ENCODE measurements at places on chromosomes 7 and 10.

DNA sequence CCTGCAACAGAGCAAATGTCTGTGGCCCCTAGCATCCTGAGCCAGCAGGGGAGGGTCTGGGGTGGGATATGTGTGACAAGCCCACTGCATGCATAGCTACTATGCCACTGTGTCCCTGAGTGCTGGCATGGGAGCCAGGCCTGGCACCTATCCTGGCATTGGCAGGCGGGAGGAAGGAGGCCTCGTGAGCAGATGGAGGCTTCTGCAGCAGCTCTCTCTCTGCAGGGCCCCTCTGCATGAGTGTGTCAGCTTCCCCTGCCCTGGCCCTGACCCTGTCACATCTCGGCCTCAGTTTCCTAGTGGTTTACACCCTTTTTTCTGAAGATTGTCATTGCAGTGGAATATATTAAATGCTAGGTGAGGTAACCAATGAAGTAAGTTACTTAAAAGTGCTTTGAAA, 13.1 kb upstream of the IMPDH1 start:
- DNase-seq, result peak; percentile 62

DNA sequence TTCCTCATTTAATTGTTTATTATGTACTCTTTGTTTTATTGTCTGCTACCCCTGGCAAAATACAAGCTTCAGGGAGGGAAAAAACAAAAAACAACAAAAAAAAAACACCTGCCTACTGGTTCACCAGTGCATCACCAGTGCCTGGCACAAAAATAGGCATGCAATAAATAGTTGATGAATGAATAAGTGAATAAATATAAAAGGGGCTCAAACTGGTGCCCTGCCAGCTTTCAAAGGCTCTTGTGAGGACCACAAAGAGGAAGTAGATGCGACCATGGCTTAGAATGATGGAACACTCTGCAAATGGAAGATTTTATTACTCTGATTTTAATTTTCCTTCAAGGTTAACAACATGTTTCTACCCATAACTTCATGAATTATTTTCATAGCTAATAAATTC, 213.0 kb upstream of the INHBA start:
- DNase-seq, result no peak

- DNase-seq, result no peak
These were observed 2.2 kb downstream of the MAP3K8 start for GRCh38 chr10:30436191-30436611.

GRCh38 chr7:139488810-139489209, 5.3 kb upstream of the KLRG2 start:
- DNase-seq, result no peak

GRCh38 chr7:33868166-33868565, 37.2 kb upstream of the BMPER start:
- no peak for DNase-seq

DNA sequence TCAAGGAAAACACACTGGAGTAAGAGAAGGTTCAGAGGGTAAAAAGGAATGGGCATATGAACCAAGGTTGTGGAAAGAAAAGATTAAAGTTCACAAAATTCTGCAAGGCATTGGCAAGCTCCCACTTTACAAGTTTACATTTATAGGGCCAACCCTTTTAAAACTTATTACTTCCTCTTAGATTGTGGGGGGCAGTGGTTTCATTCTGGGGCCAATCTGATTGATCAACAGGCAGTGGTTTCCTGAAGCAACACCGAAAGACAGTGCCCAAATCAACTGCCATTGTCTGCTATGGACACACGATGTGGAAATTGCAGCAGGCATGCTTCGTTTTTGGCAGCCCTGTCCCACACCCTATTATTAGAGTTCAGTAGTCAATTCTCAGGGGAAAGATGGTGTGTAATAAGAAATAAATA, 154.0 kb downstream of the SGMS1 start:
- DNase-seq, result no peak

DNA sequence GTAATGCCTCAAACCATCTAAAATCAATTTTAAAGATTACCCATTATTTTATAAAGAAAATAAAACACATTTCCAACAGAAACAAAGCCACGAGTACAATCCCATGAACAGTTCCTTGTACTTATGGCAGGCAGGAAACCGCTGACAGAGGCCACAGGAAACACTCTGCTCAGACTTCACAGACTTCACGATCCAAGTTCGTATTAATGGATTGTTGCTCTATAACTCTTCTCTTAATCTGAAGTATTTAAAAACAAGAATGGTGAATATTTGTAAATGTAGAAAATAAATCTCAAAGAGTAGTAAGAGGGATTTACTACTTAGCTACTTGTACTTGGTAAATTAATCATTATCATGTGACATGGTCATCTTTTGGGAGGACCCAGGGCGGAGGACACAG, 78.3 kb downstream of the SNX10 start:
- no peak for DNase-seq

All from CD4-positive, alpha-beta T cell treated with Interleukin-15 for 1 hour (primary cell).